Colonic mucosa (tissue), 4 donors: ENCODE measurements at places on chromosomes 5 and 9. TPM values are rescaled to one million over a fixed set of nuclear protein-coding genes. Genes with fewer than 3 reads are reported as not detected.

GRCh38 chr5:74640954-74641734, 616 bp upstream of the ENC1 start:
- peak overlapping the region; percentile 72 for H3K4me3 ChIP-seq
- no peaks in the 10 kb centered on the region for H3K36me3 ChIP-seq
- H3K27me3 ChIP-seq = no peaks in the 10 kb centered on the region

GRCh38 chr5:68049053-68049713, 166.4 kb upstream of the PIK3R1 start:
- H3K27ac ChIP-seq = no peak overlapping the region
- H3K36me3 ChIP-seq = no peaks in the 10 kb centered on the region
- H3K27me3 ChIP-seq = no peaks in the 10 kb centered on the region
- no peak for DNase-seq
- no peaks in the 10 kb centered on the region for H3K4me1 ChIP-seq

Gene SKIC3
- total RNA-seq = 51.3 TPM

DNA sequence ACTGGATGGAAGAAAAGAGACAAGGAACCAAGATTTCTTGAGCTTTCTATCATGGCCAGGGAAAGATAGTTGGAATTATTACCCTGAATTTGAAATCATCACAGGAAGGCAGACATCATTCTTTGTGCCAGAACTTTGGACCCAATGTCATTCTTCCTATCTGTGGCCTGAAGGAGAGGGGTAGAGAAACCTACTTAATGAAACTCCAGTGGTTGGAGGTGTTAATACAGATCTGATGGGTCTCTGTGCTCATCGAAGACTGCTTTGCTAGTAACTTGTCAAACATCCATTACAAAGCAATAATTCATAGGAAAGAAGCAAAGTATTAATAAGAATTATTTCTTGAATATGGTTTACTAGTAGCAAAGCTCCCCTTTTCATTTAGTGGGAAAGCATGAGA, 26.9 kb downstream of the PRLR start:
- H3K4me1 ChIP-seq = peaks cover 5% of the 10 kb centered on the region
- no peaks in the 10 kb centered on the region for H3K27me3 ChIP-seq
- H3K27ac ChIP-seq = no peak overlapping the region
- no peak overlapping the region for H3K4me3 ChIP-seq

- DNase-seq = peak; percentile 45
- H3K27me3 ChIP-seq = no peaks in the 10 kb centered on the region
- H3K4me3 ChIP-seq = no peak overlapping the region
Observed at GRCh38 chr5:98504505-98504904, 269.0 kb upstream of the RGMB start.

- no peak overlapping the region for H3K4me3 ChIP-seq
- no peaks in the 10 kb centered on the region for H3K36me3 ChIP-seq
- H3K27ac ChIP-seq = no peak overlapping the region
- DNase-seq = no peak
Observed at GRCh38 chr9:4933177-4933576, 51.9 kb upstream of the JAK2 start.

- no peak overlapping the region for H3K4me3 ChIP-seq
- no peaks in the 10 kb centered on the region for H3K36me3 ChIP-seq
- H3K27ac ChIP-seq = no peak overlapping the region
- no peaks in the 10 kb centered on the region for H3K27me3 ChIP-seq
- no peak for DNase-seq
Observed at GRCh38 chr5:122156724-122157325, 27.5 kb downstream of the ZNF474 start.
